ENCODE measurements at places on chromosomes 5 and 9.
A peak's percentile ranks its signal among the peaks of the same experiment; 100 is the strongest.

GRCh38 chr5:150503977-150504620, 3.8 kb upstream of the NDST1 start:
- no peak for DNase-seq

GRCh38 chr9:95494416-95495371, 22.1 kb downstream of the PTCH1 start:
- peak; percentile 76 for DNase-seq

GRCh38 chr5:23217159-23217558, 290.2 kb upstream of the PRDM9 start:
- DNase-seq, result no peak

- no peak for DNase-seq
Measured at GRCh38 chr5:116577064-116577788, 2.6 kb upstream of the SEMA6A start.

GRCh38 chr9:76086539-76086938, 196.1 kb downstream of the PCSK5 start:
- no peak for DNase-seq

GRCh38 chr5:89816038-89816437, 593.5 kb downstream of the CETN3 start:
- no peak for DNase-seq

- DNase-seq, result no peak
Measured at GRCh38 chr9:132637801-132638200, 32.0 kb downstream of the DDX31 start.

DNA sequence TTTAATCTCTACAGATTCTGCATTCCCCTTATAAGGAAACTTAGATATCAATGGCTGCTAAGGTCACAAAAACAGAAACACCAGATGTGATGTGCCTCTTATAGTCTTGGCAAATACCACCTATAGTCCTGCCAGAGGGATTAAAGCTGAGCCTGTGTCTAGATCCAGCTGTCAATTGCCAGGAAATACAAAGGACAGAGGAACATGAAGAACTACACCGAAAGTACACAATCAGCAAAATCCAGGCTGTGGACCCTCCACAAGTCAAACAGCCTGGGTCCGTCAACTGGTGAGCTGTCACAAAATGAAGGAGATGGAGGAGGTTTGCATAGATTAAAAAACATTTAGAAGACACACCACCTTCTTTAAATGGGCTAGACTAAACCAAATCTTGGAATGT, 85.4 kb downstream of the KLF4 start:
- DNase-seq, result no peak

DNA sequence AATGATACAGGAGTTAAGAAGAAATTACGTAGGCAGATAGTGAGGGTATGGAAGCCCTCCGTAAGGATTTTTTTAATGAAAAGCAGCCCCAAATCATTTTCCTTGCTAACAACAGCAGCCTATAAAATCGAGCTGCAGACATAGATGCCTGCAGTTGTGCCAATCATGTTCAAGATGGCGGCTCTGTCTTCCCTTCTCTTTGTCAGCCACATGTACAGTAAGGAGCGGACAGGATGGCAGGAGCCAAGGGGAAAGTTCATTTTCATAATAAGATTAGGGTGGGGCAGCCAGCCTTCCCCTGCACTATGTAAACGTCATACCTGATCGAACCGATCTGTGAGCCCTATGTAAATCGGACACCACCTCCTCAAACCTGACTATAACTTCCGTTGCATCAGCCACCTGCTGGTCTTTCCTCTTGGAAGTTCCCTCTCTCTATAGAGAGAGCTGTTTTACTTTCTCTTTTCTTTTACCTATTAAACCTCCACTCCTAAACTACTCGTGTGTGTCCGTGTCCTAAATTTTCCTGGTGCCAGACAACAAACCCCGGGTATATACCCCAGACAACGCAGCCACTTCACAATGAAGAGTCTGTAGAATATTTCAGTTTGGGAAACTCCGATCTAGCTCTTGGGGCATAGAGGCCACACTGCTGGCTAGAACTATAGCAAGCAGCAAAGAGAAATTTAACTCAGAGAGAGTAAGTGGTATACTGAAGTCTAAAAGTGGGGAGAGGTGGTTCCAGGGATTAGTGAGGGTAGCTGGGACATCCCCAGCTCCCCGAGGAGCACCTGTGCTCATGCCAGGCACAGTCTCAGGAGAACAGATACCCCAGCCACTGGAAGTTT, 20.8 kb upstream of the SLC24A2 start:
- DNase-seq, result no peak

DNA sequence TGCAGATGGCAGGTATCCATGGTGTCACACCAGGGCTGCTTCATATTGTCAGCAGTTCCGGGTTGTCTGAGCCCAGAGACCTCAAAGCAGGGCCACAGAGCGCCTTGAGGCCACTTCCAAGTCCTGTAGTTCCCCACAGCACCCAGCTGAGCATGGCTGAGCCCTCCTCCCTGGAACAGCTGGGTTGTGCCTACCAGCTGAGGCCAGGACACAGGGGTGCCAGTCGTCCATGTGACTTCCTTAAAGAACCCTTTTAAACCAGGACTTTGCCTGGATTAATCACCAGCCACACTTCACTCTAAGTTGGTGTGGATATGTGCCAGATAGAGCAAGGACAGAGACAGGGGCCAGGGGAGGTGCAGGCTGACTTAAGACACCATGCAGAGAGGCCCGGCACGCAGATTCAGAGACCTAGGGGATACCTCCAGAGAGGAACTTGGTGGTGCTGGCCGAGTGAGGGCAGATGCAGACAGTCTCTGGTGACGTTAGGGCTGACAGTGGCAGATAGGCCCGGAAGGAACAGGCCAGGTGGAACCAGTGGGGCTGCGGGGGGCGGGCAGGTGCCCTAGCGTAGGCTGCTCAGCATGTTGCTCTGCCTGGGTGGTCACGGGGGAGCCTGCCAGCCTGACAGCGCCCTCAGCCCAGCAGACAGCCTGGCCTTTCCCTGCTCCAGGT, 142.7 kb downstream of the CACNA1B start:
- DNase-seq, result no peak

DNA sequence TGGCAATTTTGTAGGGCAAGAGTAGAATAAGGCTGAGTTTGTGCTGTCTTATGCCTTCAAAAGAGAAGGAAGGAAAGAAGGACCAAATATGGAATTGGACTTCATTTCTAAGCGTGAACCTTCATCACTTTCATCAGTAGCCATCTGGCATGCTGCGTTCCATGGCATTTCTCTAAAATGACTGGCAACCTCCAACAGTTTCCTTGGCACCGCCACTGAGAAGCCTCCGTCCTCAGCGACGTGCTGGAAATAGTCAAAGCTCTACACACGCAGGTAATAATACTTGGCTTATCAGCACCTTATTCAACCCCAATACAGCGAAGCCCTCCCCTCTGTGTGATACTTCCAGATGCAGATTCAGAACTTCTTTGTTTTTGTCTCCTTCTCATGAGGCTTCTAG, 169.7 kb upstream of the CD180 start:
- no peak for DNase-seq

- no peak for DNase-seq
Measured at GRCh38 chr9:137828527-137829259, 48.9 kb upstream of the CACNA1B start.

DNA sequence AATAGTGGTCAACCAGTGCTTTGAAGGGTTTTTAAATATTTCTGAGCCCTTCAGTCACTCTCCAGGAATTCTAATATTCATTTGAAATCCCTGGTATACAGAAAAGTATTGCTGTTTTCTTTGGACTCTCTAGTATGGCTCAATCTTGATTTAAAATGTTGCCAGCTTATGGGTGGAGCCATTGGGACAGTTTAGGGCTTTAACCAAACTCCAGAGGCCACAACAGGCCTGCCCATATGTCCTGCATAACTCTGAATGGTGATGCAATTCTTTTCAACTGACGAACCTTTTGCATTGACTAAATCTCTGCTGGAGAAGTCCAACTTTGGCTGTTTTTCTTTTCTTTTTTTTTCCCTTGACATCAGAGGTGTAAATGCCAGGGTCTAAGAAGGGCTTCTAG, 10.3 kb upstream of the ANKHD1 start:
- no peak for DNase-seq

Data from NCI-H748 treated with DMSO at 0.1 percent for 48 hours (cell line).